ENCODE measurements at places on chromosomes 5 and 9. TPM values are rescaled to one million over a fixed set of nuclear protein-coding genes. Genes with fewer than 3 reads are reported as not detected.

DNA sequence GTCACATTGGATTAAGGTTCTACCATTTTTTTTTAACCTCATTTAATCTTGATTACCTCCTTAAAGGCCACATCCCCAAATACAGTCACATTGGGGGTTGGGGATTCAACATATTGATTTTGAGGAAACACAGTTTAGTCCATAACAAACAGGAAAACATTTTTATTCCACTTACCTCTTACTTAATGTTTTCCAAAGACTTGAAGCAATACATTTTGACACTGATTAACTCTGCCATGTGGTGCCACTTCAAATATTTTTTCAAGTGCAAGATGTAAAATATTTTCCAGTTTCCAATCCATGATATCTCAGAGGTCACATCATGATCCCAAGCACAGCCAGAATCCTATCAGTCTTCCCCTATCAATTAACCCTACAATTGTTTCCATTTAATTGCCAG lies 548.0 kb downstream of the CSNK1G3 start:
- no peak for DNase-seq

PCDHGB1 gene
- 1.9 TPM for polyA plus RNA-seq

GRCh38 chr9:114184071-114184470 lies 28.7 kb downstream of the COL27A1 start:
- peak; percentile 71 for DNase-seq

- no peak for DNase-seq
These were observed 162.2 kb upstream of the STK32A start for GRCh38 chr5:147072622-147073021.

DNA sequence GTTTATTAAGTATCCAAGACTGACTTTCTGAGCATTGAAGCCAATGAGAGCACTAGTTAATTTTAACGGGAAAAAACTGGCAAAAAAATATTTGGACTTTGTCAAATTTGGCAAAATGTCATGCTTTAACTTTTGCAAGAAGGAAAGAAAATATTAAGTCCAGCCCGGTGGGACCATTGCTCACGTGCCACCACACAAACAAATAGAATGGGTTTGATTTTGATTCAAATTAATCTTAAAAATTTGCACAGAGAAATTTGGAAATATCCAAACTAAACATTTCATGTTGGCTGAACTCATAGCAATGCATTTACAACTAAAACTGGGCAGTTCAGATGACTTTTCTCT lies 302.2 kb downstream of the EBF1 start:
- DNase-seq: no peak
